NCI-H524 (cell line): ENCODE measurements at places on chromosomes 1 and 21.

DNA sequence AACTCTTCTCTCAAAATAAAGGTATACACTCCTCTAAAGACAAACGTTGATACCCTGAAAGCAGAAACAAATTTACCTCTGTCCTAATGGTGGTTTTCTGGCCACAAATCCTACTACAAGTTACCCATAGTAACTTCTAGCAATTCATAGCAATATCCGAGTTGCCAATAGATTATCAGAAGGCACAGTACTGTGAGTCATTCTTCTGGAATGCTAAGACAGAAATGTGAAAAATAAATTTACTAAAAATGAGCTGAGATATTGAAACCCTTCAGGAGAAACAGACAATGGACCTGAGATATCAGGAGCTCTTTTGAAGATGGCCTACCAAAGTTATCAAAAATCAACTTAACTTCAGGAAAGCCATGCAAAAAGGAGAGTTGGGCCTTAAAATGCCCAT, 715.0 kb upstream of the ADAMTS5 start:
- DNase-seq, result no peak

GRCh38 chr1:55310505-55310971, 95.4 kb upstream of the USP24 start:
- no peak for DNase-seq

DNA sequence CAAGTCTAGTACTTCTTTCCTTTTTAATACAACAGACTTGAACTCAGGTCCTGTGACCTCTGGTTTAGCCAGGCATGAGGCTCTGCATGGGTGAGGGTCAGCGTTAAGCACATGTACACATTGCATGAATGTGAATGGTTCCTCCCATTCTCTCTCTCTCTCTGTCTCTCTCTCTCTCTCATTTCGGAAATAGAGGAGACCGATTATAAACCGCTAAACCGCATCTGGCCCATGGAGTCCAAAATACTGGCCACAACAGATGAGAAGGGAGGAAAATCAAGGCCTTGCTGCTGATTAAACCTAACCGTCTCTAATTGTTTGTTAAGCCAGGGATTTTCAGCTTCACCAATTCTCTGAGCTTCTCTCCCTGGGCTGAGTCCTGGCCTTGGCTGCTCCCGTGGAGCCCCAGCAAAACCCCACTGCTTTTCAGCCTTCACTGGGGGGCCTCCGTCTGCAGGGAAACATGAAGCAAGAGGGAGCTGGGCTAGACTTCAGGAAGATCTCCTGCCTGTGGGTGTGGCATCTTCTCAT, 6.6 kb downstream of the RSPO1 start:
- DNase-seq, result no peak

DNA sequence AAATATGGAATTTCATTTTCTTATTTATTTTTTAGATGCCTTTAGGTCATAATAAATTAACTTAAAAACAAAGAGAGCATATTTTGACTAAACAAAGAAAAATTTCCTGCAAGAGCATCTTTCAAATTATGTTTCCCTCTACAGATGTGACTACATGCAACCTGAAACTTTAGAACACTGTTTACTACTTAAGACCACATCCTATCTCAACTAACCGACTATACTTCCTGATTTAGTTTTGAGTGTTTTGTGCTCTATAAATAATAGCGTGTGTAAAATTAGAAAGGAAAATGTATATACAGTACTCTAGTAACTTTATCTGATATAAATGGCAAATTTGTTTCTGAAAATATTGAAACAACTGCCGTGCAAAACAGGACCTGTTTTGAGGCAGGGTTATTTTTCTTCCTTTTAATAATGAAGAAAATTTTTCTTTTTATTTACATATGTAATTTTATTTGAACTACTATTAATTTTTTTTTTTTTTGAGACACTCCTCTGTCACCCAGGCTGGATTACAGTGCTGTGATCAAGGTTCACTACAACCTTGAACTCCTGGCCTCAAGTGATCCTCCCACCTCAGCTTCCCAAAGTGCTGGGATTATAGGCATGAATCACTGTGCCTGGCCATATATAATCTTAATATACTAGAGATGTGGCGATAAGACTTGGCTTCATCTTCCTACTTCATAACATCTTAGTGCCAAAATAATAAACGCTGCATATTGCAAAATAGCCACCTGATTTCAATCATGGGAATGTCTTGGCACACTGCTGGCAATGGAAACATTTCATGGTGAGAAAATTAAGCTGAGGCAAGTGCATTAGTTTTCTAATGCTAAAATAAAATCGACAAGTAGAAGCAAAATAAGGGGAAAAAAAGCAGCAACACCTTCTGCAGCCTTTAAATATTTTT, 12.3 kb downstream of the ZRANB2 start:
- no peak for DNase-seq

- no peak for DNase-seq
These were observed 89.0 kb downstream of the NFIA start for GRCh38 chr1:61171346-61171745.

DNA sequence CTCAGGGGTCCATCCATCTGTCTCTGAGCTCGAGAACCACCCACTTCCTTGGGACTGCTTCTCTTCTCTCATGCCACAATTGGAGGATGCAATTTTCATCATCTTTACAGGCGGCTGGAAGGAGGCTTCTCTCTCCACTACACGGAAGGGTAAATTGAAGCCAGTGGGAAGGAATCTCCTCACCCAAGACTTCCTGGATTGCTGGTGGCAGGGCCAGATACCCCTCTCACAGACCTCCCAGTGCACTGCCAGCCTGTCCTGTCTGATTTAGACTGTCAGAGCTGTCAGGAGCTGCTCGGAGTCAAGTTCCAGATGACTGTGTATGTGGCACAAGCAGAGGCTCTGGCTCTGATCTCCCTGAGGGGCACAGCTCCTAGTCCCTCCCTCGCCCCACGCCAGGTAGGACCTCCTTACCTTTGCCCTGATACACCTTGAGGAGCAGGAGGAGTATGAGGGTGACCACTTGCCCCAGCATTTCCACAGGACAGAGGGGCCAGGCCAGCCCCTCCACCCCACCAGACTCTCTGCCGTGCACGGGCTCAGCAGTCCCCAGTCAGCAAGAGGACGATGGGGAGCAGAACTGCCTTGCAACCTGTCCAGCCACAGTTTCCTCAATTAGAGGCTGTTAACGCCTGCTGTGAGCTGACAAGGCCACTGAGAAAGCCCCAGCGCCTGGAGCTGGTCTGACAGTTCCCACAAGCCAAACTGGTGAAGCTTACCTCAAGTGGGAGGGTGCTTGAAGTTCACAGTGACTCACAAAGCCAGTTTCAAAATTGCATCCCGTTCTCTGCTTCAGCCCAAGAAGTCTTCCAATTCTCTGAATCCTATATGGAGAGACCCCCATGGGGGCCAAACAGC, at the start of gene CD244:
Gene CD244 (minus strand): TSS at position 685 of the 858 bp plus-strand sequence. CDS start 210 bp downstream, at position 475.
- no peak for DNase-seq

DNA sequence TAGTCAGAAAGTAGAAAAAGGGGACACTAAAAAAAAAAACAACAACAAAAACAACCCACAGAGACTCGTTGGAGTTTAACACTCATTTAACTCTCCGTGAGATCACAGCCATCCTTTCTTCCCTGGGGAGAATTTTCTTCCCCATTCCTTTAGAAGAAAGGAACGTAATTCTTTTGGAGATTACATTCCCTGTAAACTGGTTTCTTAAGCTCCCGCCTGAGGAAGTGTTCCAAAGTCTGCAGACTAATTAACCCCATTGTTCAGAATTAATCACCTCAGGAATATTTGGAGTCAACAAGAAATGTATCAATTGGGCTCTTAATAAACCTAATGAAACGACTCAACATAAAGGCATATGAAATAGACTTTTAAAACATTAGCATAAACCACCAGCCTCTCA, 228.2 kb upstream of the CSF3R start:
- DNase-seq, result no peak

GRCh38 chr1:229397762-229398161, 36.1 kb downstream of the ACTA1 start:
- DNase-seq, result no peak

DNA sequence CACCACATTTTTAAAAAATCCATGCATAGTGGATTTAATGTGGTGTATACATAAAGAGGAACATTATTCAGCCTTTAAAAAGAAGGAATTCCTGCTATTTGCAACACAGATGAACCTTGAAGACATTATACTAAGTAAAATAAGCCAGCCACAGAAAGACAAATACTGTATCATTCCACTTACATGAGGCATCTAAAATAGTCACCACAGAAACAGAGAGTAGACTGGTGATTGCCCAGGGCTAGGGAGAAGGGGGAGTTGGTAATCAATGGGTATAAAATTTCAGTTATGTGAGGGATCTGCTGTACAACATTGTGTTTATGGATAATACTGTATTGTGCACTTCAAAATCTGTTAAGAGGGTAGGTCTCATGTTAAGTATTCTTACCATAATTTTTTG, 10.0 kb downstream of the FAM163A start:
- no peak for DNase-seq

GRCh38 chr1:98351561-98351960, 310.0 kb upstream of the SNX7 start:
- DNase-seq, result no peak

- no peak for DNase-seq
These were observed at the start of gene GSTM3 for GRCh38 chr1:109740615-109741373. Gene GSTM3, minus strand, starts transcription at chr1:109741038. Its CDS starts 751 bp downstream, at chr1:109740287.

DNA sequence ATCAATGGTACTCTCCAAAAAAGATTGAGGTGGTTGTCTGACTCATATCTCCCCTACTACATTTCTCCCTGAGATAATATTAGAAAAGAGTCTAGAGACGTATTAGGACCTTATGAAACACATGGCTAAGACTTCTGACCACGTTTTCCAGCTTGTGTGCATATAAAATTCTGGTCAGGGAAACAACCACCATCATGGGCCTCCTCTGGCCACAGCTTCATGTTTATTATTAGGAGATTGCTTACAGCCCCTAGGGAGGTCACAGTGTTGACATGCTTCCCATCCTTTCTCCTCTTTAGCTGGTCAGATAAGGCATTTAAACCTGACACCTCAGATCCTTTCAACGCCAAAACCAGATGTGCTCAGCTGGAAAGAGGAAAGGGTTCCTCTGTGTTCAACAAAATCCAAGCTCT, 620.2 kb downstream of the PLPP3 start:
- no peak for DNase-seq

DNA sequence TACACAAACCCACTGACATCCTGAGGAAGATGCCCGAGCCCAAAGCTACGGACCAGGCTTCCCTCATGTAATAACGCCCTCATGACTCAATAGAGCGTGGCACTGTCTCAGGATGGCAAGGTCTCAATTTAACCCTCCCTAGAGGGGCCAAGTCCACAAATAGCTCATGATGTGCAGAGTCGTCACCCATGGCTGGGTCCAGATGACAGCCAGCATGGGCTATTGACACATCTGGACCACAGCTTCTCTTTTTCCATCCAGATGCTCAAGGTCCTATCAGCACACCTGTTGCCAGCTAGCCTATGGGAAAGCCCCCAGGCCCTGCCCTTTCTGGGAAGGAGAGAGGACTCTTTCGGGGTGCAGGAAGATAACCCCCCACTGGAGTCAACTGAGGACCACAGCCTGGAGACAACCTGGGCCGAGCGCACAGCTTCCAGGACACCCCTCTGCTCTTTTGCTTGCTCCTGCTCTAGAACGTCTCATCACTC, 2.8 kb downstream of the LAPTM5 start:
- DNase-seq, result no peak

DNA sequence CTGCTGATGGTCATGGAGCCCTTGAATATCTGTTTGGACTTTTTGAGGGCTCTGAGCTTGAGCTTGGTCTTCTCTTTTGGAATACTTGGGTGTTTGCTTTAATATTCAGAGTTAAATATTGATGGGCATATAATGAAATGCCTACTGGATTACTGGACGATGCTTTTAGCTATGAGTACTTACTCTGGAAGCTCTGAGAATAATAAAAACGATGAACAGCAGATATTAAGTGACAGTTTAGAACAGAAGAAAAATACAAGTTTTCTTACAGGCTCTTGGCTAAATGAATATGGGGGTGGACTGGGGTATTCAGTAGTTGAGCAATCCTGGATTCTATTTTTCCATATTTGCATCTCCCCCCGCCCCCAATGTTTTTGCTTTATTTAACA, 20.7 kb downstream of the GALNT2 start:
- DNase-seq, result no peak

- no peak for DNase-seq
These were observed 66.3 kb upstream of the SSX2IP start for GRCh38 chr1:84756455-84757082.

GRCh38 chr1:1869469-1869868, 21.4 kb downstream of the GNB1 start:
- no peak for DNase-seq

GRCh38 chr1:244969355-244970235, 105.3 kb upstream of the HNRNPU start:
- peak; percentile 54 for DNase-seq

DNA sequence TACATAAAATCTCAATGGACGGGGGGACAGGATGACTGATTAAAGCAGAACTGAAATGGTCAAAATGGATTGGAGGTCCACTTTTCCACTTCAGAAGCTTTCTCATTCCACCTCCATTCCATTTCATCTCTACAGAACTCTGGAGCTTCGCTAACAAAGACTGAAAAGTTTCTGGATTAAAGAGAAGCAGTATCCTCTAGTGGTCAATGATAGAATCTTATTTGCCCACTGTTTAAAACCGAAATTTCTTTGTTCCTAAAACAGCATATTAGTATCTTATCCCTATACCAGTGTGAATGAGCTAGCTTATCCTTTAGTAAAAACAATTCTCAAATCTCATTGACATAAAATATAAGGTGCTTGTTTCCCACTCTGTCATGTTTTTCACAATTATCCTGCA, 890.6 kb downstream of the KCNT2 start:
- no peak for DNase-seq

- DNase-seq, result no peak
These were observed 62.5 kb downstream of the SLC16A1 start for GRCh38 chr1:112893288-112894009.

DNA sequence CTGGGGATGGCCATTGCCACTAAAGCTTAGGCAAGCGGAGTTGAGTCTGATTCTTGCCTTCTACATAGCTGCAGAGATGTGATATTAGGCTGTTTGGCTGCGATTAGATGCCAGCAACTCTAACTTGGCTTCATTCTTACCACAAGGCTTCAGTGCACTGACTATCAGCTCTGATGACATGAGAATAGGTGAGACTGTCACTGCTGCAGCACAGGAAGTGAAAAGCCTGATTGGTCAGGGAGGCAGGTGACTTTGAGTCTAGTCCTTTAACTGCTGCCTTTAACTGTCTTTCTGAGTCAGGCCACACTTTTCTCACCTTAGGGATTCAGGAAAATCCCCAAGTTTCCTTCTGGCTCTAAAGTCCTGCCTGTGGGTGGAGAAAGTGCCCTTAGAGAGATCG, 14.1 kb upstream of the PLXNA2 start:
- DNase-seq, result no peak

DNA sequence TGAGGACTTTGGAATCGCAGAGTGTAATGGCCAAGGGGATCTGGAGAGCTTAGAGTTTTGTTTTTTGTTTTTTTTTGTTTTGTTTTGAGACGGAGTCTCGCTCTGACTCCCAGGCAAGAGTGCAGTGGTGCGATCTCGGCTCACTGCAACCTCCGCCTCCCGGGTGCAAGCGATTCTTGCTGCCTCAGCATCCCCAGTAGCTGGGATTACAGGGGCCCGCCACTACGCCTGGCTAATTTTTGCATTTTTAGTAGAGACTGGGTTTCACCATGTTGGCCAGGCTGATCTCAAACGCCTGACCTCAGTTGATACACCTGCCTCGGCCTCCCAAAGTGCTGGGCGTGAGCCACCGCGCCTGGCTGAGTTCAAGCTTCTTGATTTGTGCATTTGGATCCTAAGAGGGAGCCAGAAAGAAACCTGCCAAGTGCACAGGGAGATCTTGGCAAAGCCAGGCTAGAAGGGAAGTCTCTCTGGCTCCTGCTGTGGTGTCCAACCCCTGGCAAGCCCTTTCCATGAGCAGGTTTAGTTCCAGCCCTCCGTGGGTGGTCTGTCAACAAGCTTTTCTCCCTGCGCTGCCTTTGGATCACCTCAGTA, 852 bp downstream of the FAAH start:
- DNase-seq, result no peak
